Activated CD8-positive, alpha-beta memory T cell treated with anti-CD3 and anti-CD28 coated beads for 1 hour (primary cell): ENCODE measurements at places on chromosomes 7 and 10.

DNA sequence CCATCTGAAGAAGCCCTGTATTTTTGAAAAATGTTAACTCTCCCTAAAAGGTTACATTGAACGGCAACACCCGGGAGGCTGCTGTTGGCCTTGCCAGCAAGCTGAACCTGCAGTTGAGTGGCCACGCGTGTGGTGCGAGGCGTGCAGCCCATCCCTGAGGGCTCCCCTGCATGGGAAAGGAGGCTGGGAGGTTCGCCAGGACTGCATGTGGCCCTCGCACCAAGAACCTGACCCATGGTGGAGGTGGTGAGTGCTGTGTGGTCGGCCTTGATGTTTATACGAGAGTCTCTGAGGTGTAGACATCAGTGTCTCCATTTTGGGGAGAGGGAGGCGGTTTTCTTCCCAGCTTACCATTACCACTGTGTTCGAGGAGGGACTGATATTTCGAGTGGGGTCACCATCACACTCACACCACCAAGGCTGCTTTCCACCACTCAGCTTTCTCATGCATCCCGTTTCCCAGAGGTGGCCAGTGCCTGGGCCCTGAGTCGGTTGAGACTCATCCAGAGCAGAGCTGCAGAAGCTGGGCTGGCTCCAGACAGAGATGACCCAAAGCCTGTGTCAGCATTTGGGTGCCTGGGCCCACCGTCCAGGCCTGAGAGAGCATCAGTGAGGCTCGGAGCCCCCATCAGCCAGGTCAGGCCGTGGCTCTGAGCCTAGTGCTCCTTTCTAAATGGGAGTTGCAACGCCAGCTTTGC is 222.6 kb downstream of the EBF3 start:
- DNase-seq: no peak

GRCh38 chr7:135808206-135808605 is 59.6 kb upstream of the FAM180A start:
- no peak for DNase-seq

GRCh38 chr7:100875356-100875751 is 451 bp downstream of the SRRT start:
- no peak for DNase-seq

- no peak for DNase-seq
Observed at GRCh38 chr10:125022671-125023070, 80.7 kb downstream of the ZRANB1 start.

GRCh38 chr7:27181795-27182275 is 3.2 kb downstream of the HOXA11 start:
- DNase-seq: no peak

DNA sequence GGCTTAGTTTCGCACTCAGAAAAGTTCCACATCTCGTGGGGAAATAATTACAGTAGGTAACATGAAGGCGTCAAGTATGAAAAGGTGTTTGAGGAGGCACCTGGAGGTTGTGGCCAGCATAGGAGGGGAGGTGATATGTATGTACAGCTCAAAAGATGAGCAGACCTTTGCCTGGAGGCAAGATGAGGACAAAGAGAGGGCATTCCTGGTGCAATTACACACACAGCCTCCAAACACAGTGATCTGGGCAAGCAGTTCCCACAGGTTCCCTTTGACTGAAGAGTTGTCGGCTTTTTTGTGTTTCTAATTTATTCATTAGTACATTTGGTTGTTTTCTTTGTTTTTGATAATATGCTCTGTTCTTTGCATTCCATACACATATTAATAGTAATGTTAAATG is 46.9 kb downstream of the CDK14 start:
- DNase-seq: no peak

DNA sequence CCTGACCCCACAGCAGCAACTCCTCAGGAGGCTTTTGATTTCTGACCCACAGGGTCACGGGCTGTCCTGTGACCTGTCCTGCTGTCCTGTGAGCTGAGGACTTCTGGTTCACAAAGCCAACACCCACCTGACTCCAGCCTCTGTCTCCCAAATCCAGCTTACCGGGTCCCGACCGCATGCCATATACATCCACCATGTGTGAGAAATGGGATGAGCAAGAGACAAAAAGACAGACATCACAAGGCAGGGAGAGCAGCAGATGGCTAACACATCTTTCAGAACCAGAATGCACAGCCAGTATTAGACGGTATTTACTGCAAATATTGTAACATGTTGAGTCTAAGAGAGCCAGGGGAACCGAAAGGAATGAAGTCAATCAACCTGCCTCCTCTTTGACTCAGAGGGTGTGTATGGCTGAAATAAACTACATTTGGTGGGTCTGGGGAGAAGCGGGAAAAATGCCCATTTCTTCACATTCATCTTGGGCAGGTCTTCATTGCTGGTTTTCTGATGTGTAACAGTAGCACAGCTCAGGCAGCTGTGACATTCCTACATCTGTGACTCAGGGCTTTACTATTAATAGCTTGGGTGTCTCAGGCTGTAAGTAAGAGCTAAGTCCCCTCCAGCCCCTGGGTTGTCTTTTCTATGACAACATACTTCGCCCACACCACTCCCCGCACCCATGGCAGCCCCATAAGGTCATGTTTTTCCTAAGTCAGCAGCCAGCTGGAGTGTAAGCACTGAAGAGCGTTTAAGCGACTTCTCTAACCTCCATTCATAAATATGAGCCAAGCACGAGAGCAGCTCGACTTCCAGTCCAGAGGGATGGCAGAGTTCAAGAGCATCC is 25.0 kb downstream of the ABLIM1 start:
- DNase-seq: no peak

DNA sequence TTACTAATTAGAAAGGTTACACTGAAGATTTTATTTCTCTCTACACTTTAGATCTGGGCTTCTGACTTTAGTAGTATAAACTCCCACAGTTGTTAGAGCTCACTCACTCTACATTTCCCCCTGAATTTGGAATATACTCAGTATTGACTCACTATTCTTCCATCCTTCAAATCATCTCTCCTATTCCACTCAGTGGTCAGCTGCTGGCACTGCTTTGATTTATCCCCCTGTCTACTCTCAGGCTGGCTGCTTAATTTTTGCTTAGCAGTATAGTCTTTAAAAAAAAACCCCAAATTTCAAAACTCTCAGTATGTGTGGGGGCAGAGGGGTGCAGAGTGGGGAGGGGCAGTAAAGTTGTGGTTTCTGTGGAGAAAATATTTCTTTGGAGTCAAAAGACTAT is 68.9 kb downstream of the CDK6 start:
- no peak for DNase-seq

GRCh38 chr7:945147-945555 is 9.3 kb downstream of the ADAP1 start:
- DNase-seq: no peak

GRCh38 chr7:145269418-145270161 is 433.7 kb upstream of the TPK1 start:
- DNase-seq: no peak

- DNase-seq: no peak
Observed at GRCh38 chr7:75879771-75880184, 944 bp downstream of the RHBDD2 start.

- DNase-seq: no peak
Observed at GRCh38 chr7:113207441-113207840, 89.1 kb upstream of the SMIM30 start.

DNA sequence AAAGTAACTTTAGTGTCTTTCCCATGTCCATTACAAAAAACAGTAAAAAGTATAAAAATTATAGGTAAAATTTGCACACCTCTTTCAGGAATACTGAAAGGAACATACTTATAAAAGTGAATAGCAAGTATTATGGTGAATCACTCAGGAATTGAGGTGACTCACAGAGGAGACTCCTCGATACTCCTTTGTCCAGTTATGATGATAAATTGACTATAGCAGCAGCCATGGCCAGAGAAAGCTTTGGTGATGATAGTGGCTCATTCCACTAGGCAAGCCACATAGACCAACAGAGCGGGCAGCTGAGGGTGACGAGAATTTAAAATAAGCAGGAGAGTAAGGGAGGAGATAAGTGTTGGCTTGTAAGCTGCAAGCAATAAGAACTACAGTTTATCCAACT is 1231.1 kb upstream of the CELF2 start:
- DNase-seq: no peak

GRCh38 chr7:93719546-93719945 is 145.0 kb upstream of the CALCR start:
- no peak for DNase-seq

- no peak for DNase-seq
Observed at GRCh38 chr10:74061104-74061503, 63.2 kb downstream of the VCL start.

GRCh38 chr7:9945857-9946256 is 1027.8 kb upstream of the PHF14 start:
- DNase-seq: no peak

DNA sequence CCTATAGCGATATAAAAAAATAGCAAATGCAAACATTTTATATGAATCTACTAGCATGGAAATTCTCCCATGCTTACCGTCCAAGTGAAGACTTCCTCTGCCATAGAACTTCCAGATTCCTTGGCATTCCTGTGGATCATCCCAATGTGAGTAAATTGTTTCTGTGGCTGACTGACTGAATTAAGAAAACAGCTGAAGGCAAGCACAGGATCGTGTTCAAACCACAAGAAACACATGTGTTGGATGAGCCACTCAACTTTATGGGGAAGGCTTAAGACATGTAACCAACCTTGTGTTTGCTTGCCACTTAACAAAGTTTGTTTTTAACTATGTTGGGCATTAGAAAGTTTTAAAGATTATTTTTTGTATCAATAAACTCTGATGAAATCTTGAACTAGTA is 2.6 kb upstream of the MYPN start:
- no peak for DNase-seq

DNA sequence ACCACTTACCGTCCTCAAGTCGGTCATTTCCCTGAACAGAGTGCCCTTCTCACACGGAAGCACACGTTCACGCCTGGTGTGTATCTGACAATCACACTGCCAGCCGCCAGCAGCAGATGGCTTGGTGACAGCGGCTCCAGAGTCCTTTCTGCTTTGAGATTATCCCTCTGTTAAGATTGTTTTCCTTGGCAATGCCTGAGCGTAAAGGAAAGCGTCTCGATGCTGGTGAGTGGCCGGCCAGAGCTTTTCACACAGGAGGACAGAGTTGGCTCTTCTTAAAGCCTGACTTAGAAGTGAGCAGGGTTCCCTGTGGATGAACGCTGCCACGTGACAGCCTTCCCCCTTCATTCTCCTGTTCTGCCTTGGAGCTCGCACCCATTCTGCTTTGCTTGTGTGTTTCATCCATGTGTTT is 22.1 kb upstream of the PRKAR1B start:
- DNase-seq: no peak

- no peak for DNase-seq
Observed at GRCh38 chr7:74344132-74344496, 54.9 kb downstream of the CLIP2 start.

DNA sequence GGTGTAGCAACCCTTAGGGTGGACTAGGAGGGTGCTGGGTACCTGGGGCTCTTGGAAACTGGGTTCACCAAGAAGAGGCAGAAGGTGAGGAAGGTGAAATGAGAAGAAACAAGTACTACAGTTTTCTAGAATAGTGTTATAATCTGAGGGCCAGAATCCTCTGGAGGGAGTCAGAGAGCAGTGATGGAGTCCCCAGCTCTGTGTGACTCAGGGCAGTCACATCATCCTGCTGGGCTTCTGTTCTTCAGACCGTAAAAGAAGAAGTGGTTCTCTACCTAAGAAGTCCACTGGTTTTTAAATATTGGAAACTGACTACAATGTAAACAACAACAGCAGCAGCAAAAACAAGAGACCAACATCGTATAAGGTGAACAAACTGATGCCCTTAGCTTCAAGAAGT is 197.3 kb downstream of the PRPF18 start:
- no peak for DNase-seq

DNA sequence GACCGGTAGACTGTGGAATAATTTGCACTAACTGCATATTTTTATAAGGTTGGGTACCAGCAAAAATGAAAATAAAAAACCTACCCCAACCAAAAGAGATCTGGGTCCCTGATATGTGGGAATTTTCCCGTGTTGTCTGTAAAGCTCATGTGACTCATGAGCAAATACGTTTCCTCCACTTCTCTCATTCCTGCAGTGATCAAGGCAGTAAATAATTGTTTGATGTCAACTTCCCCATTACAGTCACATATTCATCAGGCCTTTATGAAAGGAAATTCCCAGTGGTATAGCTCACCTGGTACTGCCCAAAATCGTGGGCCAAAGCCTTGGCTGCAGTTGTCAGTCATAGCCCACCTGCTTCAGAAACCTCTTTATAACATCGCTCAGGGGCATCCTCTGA is 166.0 kb upstream of the ANK3 start:
- DNase-seq: no peak

- DNase-seq: no peak
Observed at GRCh38 chr10:44180321-44181168, 204.4 kb downstream of the CXCL12 start.

GRCh38 chr7:111407258-111407657 is 155.0 kb downstream of the IMMP2L start:
- DNase-seq: no peak

GRCh38 chr10:89440226-89441009 is 26.1 kb downstream of the IFIT5 start:
- no peak for DNase-seq

DNA sequence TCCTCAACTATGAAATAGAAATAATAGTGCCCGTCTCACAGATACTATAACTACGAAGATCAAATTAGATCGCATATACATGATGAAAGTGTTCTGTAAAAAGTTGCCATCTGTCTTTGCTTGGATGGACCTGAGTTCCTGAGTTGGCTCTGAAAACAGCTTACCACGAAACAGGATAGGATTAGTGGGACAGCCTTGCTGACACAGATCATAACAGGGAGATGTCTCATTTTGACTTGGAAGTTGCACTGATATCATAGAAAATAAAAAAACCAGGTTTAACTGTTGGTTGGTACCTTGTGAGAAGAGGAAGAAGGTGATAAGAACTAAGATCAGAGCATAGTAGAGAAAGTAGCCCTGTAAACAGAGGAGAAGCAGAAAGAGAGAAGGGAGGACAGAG is 79.3 kb upstream of the AGBL3 start:
- no peak for DNase-seq

- no peak for DNase-seq
Observed at GRCh38 chr10:78389419-78389818, 355.8 kb downstream of the RPS24 start.

GRCh38 chr7:101558742-101559325 is 70.3 kb downstream of the MYL10 start:
- DNase-seq: no peak

DNA sequence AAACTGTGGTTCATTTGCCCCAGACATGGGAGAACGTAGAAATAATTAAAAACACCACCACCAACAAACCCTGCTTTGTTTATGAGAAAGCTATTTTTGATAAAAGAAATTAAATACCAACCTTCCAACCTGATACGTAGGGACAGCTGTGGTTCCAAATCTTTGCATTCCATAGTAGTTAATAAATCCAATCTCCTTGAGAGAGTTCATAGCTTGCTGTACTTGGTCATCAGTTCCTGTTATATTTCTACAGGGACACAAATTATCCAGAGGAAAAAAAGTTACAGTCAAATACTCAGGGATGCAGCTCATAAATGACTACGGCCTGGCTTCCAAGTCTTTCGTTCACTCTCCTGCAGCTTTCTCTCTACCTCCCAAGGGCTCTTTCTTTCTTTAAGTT is 41.1 kb downstream of the PUS7 start:
- DNase-seq: no peak

GRCh38 chr10:29734962-29735627 is 100.3 kb upstream of the SVIL start:
- DNase-seq: peak; percentile 34

- no peak for DNase-seq
Observed at GRCh38 chr7:4246536-4246935, 435.6 kb upstream of the FOXK1 start.
